ENCODE measurements at places on chromosomes 4 and X.

GRCh38 chr4:72312032-72312650, 256.9 kb downstream of the ADAMTS3 start:
- no peak for DNase-seq

- no peak for DNase-seq
Observed at GRCh38 chr4:955931-956381, 17.4 kb downstream of the DGKQ start.

- no peak for DNase-seq
Observed at GRCh38 chr4:158610790-158611189, 60.9 kb downstream of the C4orf46 start.

GRCh38 chr4:6461301-6462165, 10.9 kb downstream of the PPP2R2C start:
- no peak for DNase-seq

GRCh38 chr4:134695433-134695832, 493.8 kb upstream of the PABPC4L start:
- no peak for DNase-seq

GRCh38 chr4:123050018-123050417, 127.6 kb upstream of the NUDT6 start:
- no peak for DNase-seq

- DNase-seq: no peak
Observed at GRCh38 chrX:48852857-48853256, 17.4 kb upstream of the PCSK1N start.

DNA sequence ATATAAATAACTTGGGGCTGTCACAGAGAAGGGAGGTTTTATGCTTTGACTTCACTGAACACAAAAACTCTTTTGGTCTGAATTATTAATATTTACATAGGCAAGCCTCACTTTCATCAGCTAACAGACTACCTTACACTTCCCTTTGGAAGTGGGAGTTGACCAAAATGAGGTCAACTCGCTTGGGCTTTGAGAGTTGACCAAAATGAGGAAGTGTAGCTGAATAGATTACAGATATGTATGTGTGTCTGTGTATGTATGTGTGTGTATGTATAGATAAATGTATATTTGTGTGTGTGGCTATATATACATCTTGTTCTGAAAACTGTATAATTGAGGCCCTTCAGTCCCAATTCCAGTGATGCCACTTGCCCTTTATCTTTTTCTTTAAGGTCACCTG, 113.3 kb upstream of the IL13RA1 start:
- no peak for DNase-seq

- no peak for DNase-seq
Observed at GRCh38 chrX:53237056-53237455, 12.0 kb upstream of the KDM5C start.

DNA sequence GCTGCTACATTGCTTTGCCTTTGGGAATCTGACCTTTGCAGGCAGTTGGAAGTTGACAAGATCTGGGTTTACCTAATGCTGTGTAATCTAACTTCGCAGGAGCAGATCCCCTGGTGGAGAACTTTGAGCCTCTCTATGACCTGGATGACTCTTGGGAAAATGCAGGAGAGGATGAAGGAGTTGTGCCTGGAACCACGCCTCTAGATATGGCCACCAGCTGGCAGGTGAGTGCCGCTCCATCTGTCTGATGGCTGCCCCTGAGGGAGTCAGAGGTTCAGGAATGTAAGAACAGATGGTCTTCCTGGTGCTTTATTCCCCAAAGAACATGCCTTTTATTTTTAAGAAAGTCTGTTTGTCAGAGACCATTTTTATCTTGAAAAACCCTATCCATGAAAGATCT, 109.3 kb downstream of the NFKB1 start:
- DNase-seq: no peak

DNA sequence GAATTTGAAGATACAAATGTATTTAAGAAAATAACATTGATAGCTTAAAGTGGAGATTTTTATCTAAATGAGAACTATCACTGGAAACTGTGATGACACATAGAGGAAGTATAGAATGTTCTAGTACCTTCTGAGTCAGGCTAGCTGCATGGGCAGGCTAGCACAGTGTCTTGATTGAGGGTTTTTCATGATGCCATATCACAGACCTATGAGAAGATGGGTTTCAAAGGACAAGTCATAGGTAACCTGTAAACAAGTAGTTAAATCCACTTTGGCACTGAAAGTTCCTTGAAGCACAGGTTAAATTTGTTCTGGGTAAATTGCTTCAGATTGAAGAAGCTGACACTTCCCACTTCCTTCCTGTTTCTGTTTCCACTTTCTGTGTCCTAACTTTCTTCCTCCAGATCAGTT, 48.2 kb upstream of the CDKN2AIP start:
- no peak for DNase-seq

GRCh38 chr4:128751354-128751753, 58.1 kb upstream of the JADE1 start:
- DNase-seq: no peak

DNA sequence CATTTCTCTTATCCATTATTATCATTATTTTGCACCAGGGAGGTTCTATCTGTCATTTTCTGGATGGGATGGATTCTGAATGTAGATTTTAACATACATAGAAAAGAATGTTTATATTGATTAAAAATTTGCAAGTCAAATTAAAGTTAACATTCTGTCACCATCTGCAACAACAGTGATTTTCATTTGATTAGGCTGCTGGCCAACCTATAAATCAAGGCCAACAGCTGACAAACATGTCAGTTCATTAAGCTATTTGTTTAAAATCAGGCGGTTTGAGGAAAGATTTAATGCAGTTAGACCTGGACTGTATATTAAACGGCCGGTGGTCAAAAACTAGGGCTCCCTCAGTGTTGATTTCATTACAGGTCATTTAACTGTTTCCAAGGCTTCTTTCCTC, 109.5 kb upstream of the CBR4 start:
- no peak for DNase-seq

DNA sequence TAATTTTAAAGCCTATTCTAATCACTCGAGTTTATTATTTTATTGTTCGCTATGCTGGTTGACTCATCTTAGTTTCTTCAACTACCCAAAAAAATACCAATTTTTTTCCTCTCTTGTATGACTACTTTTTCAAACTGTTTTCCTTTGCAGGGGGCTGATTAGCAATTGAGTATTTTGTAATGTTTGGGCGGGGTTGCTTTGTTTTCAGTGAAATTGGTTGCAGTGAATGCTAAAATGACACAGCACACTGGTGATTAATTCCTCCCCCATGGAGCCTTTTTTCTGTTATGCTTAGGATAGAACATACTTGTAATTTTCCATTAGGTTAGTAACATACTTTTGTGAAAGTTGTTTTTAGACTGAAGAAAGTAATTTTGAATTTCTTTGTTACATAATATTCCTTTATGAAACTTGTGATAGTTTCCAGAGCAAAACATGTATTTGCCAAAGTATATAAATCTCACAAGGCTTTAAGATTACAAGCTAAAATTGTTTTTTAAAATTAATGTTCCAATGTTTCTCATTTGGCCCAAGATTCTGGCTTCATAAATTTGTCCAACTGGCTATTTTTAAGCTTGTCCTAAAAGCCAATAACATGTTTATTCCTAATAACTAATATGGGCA, 120.4 kb downstream of the CHIC1 start:
- no peak for DNase-seq

GRCh38 chr4:3220476-3221183, 28.3 kb upstream of the MSANTD1 start:
- DNase-seq: no peak

DNA sequence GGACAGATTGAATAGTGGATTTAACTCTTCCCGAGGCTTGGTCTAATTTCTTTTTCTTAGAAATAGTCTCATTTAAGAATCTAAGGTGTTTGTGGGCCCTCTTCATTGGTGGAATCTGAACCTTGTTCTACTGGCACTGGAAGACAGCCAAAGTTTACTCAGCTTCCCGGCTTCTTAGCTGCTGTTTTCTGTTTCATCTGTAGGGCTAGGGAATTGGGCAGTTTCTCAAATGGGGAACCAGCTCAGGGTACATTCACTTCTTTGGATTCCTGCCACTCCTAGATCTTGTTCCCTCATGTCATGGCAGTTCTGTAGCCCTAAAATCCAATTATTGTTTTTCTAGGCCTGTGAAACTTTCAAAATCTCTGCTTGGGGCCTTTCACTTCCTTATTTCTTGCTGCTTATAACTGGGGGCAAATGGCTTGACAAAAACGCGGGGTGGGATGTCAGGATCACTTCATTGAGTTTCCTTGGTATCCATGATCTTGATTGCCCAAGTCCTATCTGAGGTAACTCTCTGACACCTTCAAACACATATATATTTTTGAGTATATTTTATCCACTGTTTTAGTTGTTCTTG, 985.0 kb downstream of the C4orf33 start:
- no peak for DNase-seq

- DNase-seq: no peak
Observed at GRCh38 chrX:3545901-3546300, 167.5 kb downstream of the PRKX start.

GRCh38 chr4:159048166-159048886, 54.6 kb upstream of the RAPGEF2 start:
- DNase-seq: no peak

DNA sequence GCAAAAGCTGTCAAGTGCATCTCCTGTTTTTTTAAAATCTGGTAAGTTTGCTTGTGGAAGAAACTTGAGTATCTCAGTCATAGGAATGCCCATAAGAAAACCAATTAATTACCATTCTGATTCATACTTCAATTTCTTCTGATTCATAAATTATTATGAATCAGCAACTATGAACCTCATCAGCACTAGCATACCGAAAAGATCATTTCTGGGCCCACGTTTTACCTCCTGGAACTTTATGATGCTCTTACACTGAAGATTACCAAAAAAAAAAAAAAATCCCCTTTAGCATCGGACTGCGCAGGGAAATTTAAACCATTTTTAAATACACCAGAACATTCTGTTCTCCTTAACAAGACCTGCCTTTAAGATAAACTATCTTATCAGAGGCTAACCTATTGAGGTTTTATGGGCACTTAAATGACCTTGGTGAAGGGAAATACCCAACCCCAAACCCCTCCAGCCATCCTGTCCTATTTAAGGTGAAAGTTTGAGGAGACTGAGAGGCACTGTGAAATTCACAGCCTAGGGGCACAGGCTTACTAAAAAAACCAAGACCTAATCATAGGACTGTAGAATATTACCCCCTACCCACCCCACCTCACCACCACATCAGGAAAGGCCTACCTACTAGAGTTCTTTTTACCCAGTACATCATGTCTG, 38.2 kb upstream of the ABCG2 start:
- no peak for DNase-seq

DNA sequence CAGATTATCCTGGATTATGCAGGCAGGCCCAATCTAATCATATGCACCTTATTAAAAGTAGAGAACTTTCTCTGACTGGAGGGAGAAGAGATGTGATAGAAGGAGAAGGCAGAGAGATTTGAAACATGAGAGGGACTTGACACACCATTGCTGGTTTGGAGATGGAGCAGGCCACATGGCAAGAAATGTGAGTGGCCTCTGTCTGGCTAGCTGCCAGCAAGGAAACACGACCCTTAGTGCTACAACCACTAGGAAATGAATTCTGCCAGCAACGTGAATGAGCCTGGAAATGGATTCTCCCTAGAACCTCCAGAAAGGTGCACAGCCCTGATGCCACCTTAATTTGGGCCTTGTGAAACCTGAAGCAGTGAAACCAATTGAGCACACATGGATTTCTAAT, 79.5 kb upstream of the MBNL3 start:
- DNase-seq: no peak

All from stimulated activated CD8-positive, alpha-beta memory T cell treated with anti-CD3 and anti-CD28 coated beads, Interleukin-4, amount 100 ng/mL, for 1 hour (primary cell).